ENCODE measurements at places on chromosomes 1 and 21.

GRCh38 chr1:197980457-197980856 is 63.3 kb downstream of the LHX9 start:
- DNase-seq = no peak

GRCh38 chr1:46458190-46458589 is 31.4 kb upstream of the DMBX1 start:
- no peak for DNase-seq

GRCh38 chr1:154208677-154209388 is 2.7 kb upstream of the CFAP141 start:
- no peak for DNase-seq

DNA sequence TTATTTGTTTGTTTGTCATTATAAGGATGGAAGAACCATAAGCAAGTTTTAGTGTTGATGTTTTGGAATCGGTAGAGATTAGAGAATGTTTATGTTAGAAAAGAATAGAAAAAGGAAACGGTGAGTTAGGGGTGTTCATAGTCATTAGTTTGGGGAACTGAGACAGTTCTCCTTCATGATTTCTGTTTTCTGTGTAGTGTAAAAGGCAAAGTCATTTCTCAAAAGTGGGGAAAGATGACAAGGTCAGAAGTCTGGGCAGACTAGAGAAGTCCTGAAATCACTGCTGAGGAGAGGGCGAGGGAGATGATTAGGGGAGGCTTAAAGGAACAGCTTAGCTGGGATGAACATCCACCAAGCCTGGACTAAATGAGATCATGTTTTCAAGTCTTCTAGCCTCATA is 498.9 kb downstream of the TTLL7 start:
- DNase-seq = no peak

DNA sequence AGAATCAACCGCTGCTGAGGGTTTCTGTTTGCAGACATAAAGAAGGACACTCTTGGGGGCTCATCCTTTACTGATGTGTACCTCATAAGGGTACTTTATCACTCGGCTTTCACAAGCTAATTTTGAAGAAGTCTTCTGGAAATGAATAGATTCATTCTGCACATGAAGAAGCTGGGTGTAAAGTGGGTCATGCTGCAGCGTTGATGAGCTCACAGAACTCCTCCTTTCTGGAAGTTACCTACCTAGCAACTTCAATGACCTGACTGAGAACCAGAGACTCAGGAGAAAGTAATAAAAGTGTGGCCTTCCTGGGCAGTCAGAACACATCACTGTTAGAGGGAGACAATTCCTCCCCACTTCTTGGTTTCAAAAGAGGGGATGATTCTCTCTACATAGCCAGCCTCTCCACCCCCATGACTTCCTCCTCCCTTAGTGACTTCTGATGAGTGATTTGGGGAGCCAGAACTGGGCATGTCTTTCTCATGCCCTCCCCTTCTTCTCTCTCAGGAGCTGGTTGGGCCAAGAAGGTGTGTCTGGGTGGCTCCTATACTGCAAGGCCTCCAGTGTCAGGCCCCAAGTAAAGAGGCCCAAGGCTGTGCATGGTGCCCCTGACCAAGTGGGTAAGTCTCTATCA is 27.0 kb downstream of the PCNX2 start:
- DNase-seq = no peak

- DNase-seq = no peak
These were observed 1.7 kb downstream of the RAB7B start for GRCh38 chr1:206001476-206001888.

DNA sequence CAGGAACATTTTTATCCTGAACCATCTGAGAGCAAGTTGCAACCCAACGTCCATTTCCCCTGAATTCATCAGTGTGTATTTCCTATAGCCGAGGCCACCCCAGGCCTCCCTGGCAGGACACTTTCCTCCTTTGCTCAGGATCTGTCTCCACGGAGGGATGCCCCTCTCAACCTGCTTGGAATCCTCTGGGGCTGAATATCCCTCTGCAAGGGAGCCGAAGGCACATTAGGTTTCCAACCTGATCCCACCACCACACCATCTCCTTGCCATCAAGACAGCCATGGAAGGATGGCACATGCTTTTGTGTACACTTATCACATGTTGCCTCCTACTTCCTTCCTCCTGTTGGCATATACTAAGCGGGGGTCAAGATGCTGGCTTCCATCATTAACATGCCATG is 74.8 kb upstream of the EDN2 start:
- no peak for DNase-seq

GRCh38 chr1:42753070-42753469 is 13.0 kb upstream of the CLDN19 start:
- DNase-seq = no peak

GRCh38 chr1:7084232-7084894 is 299.1 kb downstream of the CAMTA1 start:
- no peak for DNase-seq

GRCh38 chr21:45499970-45500577 is 42.2 kb downstream of the SLC19A1 start:
- no peak for DNase-seq

DNA sequence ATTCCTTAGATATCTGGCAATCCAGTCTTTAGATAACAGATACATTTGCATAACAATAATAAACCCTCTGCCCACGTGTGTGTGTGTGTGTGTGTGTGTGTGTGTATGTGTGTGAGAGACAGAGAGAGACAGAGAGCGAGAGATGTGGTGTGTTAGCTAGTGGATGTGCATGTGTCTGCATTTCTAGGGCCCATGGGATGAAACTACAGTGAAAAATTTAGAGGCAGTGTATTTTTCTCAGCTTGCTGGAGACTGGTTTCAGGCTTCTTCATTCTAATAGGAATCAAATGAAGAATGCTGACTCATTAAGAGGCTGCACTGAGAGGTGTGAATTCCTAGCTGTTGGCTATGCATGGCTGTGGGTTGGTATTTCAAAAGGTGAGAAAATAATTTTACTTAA is 303.2 kb downstream of the LMX1A start:
- no peak for DNase-seq

DNA sequence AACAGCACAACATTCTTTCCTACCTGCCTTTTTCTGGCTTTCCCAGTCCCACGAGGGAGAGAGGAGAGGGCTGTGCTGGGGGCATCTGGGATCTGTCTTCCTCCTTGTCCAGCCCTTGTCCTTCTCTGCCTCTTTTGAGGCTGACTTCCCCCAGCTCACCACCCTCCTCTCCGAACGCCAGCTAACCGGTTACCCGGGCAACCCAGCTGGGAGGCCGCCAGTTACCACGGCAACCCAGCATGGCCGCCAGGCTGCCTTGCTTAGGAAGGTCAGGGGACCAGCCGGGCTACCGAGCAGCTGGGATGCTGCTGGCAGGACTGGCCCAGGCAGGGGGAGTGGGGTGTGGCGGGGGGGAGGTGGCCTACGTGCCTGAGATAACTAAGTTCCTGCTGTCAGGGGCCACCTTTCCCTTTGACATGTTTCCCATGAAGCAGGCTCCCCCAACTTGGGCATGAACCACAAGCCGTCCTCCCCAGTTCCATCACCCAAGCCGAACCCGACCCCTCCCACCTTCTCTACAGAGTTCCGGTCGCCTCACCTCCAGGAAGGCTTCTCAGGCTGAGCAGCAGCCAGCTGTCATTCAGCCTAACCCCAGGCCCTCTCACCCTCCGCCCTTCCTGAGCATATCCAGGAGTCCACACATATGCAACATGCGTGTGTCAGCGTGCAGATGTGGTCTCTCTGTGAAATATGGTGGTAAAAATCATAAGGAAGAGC is 8.7 kb downstream of the PLEKHA6 start:
- no peak for DNase-seq

DNA sequence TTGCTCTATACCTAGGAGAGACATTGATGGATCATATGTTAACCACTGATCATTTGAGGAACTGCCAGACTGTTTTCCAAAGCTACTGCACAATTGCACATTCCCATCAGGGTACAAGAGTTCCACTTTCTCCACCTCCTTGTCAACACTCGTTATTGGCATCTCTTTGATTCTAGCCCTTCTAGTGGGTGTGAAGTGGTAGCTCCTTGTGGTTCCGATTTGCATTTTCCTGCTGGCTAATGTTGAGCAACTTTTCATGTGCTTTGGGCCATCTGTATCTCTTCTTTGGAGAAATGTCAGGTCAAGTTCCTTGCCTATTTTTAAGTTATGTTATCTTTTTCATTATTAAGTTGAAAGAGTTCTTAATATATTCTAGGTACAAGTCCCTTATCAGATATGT is 90.1 kb downstream of the DMRTB1 start:
- no peak for DNase-seq

DNA sequence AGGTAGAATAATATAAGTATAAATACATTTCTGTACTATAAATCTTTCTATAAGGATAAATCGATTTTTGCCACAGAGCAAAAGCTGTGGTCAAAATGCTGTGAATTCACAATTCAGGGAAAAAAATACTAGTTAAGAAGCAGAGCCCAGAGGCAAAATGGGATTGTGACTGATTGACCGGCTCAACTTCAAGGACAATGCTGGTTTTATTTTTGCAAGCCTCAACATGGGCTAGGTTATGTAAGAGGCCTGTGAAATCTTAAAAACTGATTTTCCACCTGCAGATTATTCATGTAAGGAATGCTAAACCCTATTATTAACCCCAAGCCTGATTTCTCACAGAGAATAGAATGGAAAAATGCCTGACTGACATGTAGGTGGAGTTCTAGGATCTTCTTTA is 155.1 kb downstream of the HHAT start:
- DNase-seq = no peak

DNA sequence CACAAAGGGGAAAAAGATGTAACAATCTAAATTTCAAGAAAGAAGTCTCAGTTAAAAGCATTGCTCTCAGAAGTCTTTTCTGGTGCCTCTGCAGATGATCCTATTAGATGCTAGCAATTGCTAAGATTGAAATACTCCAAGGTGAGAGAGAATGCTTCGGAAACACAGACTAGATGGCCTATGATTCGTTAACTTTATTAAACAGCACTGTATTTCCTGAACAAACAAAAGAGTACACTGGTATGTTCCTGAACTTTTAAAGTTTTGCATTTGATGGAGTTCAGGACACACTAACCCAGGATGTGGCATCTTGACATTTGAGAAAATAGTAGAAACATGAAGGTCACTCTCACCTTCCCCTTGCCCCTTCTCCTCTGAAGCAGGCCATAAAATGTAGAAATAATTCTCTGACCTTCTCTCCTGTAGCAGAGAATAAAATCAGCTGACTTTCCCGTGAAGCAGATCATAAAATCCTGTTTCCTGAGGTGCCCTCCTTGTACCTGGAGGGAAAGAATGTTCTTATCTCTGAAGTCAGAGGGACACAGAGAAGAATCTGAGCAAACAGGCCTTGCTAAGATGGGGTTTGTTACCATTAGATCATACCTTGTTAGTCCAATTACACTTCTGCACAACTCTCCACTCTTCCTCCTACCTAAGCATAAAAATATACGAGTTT is 142.9 kb upstream of the USP25 start:
- no peak for DNase-seq

GRCh38 chr1:35718492-35719336 is at the start of gene C1orf216:
Gene C1orf216 (minus strand): TSS chr1:35718884. CDS start chr1:35716321, 2,563 bp downstream.
- DNase-seq = peak; percentile 56

- DNase-seq = no peak
These were observed 77.1 kb downstream of the CD247 start for GRCh38 chr1:167441222-167441621.

DNA sequence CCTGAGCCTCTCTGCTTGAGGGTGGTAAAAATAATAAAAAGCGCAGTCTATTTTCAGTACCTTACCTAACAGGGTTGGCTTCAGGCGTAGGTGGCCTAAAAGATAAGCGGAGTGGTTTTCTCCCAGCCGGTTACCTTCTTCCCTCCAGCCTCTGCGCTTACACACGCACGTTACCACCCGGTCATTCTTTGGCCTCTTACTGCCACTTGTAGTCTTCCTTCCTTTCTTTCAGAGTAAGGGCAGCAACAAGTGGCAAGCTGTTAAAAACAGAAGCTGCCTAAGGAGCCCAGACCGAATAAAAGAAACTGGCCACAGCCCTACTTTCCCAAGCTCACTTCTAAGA is 35.4 kb downstream of the CLCA1 start:
- no peak for DNase-seq

GRCh38 chr1:160837558-160838205 is 25.0 kb downstream of the CD244 start:
- peak; percentile 72 for DNase-seq

DNA sequence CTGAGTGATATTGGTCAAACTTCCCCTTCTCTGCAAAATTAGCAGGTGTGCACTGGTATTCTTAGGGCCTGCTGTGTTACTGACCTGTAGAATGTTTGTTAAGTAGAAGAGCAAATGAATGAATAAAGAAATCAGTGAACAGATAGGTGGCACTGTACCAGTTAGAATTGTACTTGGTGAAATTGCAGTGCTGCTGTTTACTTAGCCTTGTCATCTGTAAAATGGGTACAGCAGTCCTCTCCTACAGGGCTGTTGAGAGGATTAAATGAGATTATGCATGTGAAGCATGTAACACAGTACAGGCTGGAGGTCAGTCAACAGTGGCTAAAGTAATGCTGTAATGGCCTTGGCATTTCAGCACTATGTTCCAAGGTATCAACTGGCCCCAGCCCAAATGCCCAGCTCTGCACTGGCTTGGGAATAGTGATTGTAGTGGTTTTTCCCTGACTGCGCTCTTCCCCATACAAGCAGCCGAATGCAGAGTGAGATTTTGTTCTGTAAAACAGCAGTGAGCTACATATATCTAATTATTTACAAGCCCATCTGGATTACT is 10.5 kb downstream of the VANGL1 start:
- DNase-seq = no peak

DNA sequence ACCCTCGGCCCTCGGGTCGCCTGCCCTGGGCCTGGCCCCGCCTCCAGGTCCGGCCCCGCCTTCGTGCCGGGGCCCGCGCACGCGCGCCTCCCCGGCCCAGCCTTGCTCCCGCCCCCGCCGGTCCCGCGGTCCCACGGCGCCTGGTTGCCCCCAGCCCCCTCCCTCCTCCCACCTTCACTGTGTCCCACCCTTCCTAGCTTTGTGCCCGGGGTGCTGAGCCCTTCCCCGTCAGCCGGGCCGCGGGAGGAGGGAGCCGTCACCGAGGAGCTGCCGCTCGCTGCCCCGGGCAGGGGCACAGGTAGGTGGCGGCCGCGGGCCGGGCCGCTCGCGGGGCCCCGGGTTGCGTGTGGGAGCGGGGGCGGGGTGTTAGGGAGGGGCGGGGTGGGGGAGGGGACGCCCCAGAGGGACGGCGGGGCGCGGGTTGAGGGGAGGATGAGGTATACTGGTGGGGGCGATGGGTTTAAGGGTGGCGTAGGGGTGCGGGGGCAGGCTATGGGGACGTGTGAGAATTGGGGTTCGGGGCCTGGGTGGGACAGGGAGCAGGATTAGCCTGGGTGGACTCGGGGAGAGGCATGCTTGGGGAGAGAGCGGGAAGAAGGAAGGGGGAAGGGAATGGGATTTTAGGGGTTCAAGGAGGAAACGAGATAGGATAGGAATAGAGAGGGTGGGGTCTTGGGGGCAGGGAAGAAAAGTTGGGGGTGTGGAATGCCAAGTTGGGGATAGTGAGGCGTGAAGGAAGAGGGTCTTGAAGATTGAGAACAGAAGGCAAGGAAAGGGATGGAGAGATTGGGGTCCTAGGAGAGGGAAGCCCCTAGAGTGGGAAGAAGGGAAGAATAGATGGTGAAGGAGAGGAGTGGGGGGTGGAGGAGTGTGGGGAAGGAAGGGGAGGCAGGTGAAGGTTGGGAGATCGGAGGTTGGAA is at the start of gene LRRC42:
Gene LRRC42 (plus strand): TSS at position 99 of the 920 bp plus-strand sequence. CDS start 5,650 bp downstream, outside the sequence.
- peak; percentile 73 for DNase-seq

GRCh38 chr1:157574836-157575235 is 22.5 kb upstream of the FCRL5 start:
- DNase-seq = no peak

GRCh38 chr1:209789245-209789644 is 4.9 kb upstream of the C1orf74 start:
- DNase-seq = no peak
